ENCODE measurements at places on chromosomes 7 and 10. TPM values are rescaled to one million over a fixed set of nuclear protein-coding genes. Genes with fewer than 3 reads are reported as not detected.

- no peak overlapping the region for H3K27ac ChIP-seq
- no peaks in the 10 kb centered on the region for H3K4me1 ChIP-seq
These were observed 133.1 kb downstream of the SVIL start for GRCh38 chr10:29501692-29502091.

DNA sequence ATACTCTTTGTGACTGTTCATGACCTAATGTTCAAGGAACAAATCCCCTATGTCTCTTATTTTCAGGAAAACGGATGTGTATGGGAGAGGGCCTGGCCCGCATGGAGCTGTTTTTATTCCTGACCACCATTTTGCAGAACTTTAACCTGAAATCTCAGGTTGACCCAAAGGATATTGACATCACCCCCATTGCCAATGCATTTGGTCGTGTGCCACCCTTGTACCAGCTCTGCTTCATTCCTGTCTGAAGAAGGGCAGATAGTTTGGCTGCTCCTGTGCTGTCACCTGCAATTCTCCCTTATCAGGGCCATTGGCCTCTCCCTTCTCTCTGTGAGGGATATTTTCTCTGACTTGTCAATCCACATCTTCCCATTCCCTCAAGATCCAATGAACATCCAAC, 27.3 kb upstream of the CYP2C19 start:
- H3K27ac ChIP-seq = no peak overlapping the region
- H3K36me3 ChIP-seq = no peaks in the 10 kb centered on the region
- no peaks in the 10 kb centered on the region for H3K4me1 ChIP-seq
- DNase-seq = no peak

DNA sequence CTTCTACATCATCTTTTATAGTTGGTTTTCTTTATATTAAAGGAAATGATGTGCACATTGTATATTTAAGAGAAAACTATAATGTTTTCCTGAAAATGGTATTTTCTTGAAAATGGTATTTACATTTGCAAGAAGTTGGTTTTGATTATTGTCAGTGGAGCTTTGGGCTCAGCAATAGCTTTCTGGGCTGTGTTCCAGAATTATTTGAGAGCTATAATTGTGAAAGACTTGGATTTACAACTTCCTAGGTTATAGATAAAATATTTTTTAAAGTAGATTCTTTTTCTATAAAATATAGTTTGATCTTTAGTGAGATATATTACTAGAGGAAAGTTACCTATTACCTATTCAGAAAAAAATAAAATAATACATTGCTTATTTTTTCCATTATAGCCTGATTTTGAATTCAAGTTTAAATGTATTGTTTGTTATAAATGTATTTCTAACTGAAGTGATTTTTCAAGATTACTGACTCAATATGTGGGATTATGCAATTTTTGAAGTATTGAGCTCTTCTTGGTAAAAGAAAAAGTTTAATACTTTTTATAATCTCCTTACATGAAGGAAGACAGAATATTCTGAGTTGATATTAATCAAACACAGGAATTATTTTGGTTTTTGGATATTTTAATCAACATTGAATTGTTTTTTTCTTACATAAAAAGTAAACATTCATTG, 20.2 kb downstream of the GNAI1 start:
- DNase-seq = no peak
- H3K27ac ChIP-seq = no peak overlapping the region
- H3K4me1 ChIP-seq = peaks cover 4% of the 10 kb centered on the region
- no peak overlapping the region for H3K4me3 ChIP-seq

DNA sequence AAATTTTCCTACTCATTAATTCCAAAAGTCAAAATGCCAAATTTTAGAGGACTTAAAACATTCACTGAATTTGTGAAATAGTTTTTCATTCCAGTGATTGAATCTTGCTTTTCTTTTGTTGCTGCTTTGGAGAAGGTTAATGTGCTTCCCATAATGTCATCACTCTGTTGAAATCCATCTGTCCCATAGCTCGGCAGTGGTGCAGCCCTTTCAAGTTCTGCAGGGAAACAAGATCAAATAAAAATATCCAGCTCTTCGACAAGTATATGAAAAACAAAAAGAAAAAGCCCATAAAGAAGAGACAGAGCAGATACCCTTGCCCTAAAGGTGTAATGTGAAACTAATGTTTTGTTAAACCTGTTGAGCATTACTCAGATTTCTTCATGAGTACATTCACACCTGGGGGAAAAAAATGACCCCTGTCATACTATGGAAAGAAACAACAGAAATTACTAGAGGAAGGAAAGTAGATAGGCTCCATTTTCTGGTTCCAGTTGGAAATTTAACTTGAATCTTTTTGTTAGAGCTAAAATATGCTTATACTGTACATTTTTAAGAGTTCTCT, 35.1 kb downstream of the AGR3 start:
- no peaks in the 10 kb centered on the region for H3K27me3 ChIP-seq
- no peak overlapping the region for H3K27ac ChIP-seq
- H3K4me1 ChIP-seq = no peaks in the 10 kb centered on the region
- H3K36me3 ChIP-seq = no peaks in the 10 kb centered on the region
- DNase-seq = no peak
- H3K4me3 ChIP-seq = no peak overlapping the region

DNA sequence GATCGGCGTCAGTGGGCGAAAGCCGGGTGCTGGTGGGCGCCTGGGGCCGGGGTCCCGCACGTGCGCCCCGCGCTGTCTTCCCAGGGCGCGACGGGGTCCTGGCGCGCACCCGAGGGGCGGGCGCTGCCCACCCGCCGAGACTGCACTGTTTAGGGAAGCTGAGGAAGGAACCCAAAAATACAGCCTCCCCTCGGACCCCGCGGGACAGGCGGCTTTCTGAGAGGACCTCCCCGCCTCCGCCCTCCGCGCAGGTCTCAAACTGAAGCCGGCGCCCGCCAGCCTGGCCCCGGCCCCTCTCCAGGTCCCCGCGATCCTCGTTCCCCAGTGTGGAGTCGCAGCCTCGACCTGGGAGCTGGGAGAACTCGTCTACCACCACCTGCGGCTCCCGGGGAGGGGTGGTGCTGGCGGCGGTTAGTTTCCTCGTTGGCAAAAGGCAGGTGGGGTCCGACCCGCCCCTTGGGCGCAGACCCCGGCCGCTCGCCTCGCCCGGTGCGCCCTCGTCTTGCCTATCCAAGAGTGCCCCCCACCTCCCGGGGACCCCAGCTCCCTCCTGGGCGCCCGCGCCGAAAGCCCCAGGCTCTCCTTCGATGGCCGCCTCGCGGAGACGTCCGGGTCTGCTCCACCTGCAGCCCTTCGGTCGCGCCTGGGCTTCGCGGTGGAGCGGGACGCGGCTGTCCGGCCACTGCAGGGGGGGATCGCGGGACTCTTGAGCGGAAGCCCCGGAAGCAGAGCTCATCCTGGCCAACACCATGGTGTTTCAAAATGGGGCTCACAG, 1.1 kb downstream of the EGFR start:
- peaks cover 5% of the 10 kb centered on the region for H3K4me1 ChIP-seq
- peak overlapping the region; percentile 78 for H3K4me3 ChIP-seq
- H3K27ac ChIP-seq = peak overlapping the region; percentile 84
- no peaks in the 10 kb centered on the region for H3K27me3 ChIP-seq
- no peaks in the 10 kb centered on the region for H3K36me3 ChIP-seq
- peak; percentile 66 for DNase-seq

DNA sequence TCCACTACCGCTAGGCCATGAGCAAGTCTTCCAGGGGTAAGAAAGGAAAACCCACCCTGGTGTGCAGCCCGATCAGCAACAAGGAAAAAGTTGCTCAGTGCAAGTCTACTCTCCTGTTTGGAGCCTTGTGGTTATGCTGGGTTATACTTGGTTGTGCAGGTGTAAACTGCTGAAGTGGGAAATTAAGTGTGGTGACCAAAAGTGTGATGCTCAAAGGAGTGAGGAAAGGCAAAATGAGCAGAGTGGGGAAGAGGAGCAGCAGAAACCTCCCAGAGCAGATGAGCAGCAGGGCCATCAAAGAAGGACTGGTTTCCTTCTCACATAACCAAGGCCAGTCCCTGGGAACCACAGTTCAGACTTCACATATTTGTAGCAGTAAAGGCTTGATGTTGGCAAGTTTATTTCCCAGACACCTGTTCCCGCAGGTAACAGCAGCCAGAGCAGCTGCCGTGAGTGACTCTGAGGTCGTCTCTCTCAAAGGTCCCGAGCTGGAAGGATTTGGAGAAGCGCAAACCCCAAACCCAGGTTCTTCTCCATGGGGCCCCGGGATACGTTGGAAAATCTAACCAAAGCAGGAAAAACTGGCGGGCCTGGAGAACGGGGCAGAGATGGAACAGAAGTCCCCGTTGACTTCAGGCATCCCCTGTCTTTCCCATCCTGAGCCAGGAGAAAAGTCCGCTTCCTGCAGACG, 607 bp upstream of the SMO start:
- H3K4me3 ChIP-seq = peak overlapping the region; percentile 88
- H3K36me3 ChIP-seq = no peaks in the 10 kb centered on the region
- H3K27me3 ChIP-seq = no peaks in the 10 kb centered on the region
- H3K4me1 ChIP-seq = peaks cover 3% of the 10 kb centered on the region
- DNase-seq = no peak

SLC25A40 gene
- 23.1 TPM for total RNA-seq

GRID2IP gene
- total RNA-seq = 0.45 TPM

SP8 gene
- 0.18 TPM for total RNA-seq

RSU1 gene
- total RNA-seq = 103 TPM

Data from ovary (tissue), 10 donors.